ENCODE measurements at places on chromosomes 5 and 9.
A peak's percentile ranks its signal among the peaks of the same experiment; 100 is the strongest.

DNA sequence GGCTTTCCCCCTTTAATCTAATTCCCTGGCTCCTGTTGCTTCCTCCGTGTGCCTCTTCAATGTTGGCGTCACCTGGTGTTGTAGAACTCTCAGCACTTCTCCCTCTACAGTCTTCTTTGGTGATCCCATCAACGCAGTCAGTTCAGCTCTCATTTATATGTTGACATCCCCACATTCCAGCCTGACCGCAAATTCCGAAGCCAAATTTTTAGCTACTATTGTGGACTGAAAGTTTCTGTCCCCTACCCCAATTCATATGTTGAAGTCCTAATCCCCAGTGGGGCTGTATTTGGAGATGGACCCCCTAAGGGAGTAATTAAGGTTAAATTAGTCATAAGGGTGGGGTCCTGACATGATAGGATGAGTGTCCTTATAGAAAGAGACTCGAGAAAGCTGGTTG lies 210.6 kb upstream of the ADAMTSL1 start:
- DNase-seq: no peak

- no peak for DNase-seq
Observed at GRCh38 chr5:33903118-33903517, 11.3 kb upstream of the ADAMTS12 start.

- no peak for DNase-seq
Observed at GRCh38 chr5:41097642-41098041, 26.5 kb upstream of the MROH2B start.

DNA sequence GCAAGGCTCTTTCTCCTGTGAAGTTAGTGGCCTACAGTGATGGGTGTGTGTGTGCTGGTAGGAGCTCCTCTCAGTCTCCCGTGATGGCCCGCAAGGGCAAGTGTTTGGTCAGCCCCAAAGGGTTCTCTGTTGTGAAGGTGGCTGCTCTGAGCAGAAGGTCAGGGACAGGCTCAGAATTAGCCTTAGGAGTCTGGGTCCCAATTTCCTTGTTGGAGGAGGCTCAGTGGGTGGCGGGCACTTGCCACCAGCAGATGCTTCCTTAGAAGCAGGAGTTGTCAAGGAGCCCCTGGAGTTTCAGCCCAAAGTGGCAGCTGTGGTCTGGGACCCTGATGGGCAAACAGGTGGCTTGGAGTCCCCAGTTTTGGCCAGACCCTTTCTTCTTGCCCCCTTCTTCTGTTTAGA lies 154.4 kb downstream of the MACROH2A1 start:
- DNase-seq: no peak

- DNase-seq: no peak
Observed at GRCh38 chr5:127838661-127839060, 135.5 kb downstream of the CCDC192 start.

GRCh38 chr9:8456344-8456743 lies 656.8 kb upstream of the DMAC1 start:
- DNase-seq: no peak

DNA sequence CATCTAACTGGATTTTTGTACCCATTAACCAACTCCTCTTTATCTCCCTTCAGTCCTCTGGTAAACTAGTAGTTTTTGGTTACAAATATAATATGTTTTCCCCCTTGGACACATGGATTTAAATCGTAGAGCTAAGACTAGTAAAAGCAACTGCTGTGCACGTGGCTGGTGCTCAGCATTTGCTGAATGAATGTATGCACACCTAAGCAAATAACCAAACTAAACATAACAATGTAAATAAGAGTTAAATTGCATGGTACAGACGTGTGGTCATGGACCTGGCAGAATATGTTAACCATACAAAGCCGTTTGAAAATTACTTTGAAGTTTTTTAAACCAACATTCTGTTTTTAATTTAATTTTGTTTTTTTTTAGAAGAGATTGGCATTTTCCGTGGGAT lies 65.2 kb upstream of the FYB1 start:
- no peak for DNase-seq

DNA sequence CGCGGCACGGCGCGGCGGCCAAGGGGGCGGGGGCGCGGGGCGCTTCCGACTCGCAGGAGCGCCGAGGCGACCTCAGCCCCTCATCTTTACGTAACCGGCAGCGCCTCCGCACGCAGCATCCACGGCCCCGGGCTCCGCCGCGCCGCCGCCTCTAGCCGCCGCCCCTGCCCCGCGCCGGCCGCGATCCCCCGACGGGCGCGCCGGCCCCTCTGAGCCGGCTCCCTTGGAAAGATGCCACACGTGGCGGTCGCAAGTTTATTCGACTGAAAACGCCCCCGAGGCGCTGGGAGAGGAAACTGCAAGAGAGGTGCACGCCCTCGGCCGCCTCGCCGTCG lies 1.0 kb downstream of the KLF9 start:
- DNase-seq: no peak

DNA sequence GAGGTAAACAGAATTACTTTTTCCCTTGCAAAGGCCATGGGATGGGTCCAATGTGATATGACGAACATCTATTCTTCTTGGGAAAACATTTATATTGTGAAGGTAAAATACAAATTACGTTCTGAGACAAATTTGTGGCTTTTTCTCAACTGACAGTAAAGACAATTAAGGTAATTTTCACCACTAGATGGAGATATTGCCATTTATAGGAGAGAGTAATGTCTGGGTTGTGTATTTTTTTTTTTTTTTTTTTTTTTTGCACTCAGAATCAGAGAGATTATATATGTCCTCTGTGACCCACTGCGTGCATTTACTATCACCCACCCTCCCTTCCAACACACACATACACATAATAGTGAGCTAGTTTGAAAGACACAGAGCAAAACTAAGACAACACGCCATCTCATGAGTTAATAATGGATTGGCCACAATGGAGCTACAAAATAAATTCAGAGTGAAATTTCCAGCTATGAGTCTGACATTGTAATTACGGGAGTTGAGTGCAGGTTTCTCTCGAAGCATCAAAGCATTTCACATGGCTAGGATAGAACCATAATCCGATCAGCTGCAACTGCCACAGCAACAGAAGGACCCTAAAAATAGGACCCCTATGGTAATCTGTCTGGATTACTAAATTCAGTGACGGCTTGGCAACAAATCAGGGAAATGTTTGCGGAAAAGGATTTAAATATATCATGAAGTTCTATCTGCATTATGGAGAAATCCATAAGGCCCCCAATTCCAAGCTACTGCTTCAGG lies 49.2 kb downstream of the ANXA1 start:
- DNase-seq: peak; percentile 26

GRCh38 chr5:76544268-76544926 lies 78.8 kb downstream of the F2RL2 start:
- peak; percentile 45 for DNase-seq

DNA sequence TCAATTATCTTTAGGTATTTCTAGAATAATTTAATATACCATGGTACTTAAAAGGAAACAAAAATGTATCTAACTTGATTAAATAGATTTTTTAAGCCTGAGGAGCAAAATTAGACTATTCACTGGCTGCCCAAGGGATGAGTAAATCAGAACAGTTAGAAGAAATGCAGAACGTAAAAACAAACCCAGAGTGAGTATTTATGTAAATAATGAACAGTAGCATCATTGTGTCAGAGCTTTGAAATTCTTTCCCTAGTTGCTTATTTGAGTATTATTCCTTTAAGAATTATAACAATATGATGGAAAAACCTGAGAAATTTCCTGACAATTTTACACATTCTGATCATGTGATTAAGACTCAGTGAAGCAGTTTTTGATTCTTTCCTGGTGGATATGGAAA lies 200.9 kb downstream of the GDNF start:
- no peak for DNase-seq

DNA sequence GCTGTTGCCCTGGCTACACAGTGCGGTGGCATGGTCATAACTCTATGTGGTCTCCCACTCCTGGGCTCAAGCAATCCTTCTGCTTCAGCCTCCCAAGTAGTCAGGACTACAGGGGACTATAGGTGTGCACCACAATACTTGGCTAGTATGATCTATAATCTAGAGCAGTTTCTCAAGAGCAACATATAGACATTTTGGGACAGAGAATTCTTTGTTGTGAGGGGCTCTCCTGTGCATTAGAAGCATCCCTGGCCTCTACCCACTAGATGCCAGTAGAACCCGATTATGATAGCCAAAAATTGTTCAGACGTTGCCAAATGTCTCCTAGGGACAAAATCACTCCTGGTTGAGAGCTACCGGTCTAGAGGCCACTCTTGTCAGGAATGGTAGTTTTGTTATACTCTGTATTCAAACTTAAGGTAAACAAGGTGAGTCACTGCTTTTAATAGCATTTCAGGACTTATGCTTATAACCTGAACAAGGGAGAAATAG lies 7.2 kb downstream of the ANKHD1 start:
- DNase-seq: no peak

DNA sequence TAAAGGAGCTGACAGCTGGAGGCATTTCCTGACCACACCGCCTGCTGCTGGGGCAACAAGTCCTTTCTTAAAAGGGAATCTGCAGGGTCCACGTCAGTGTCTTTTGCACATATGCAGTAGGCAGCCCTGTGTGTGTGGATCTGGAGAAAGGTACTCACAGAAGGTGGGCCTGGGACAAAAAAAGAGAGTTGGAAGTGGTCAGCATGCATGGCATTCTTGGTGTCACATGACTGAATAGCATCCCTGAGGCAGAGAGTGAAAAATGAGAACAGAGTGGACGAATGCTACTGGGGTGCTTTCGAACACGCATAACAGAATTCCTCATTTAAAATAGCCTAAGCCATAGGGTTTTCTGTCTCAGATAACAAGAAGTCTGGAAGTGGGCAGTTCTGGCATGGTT lies 47.0 kb downstream of the DNAJC21 start:
- no peak for DNase-seq

GRCh38 chr9:116608064-116608463 lies 79.0 kb upstream of the TRIM32 start:
- no peak for DNase-seq

All from CD4-positive, CD25-positive, alpha-beta regulatory T cell (primary cell).